T-helper 2 cell (primary cell): ENCODE measurements at places on chromosomes 12 and 14.

DNA sequence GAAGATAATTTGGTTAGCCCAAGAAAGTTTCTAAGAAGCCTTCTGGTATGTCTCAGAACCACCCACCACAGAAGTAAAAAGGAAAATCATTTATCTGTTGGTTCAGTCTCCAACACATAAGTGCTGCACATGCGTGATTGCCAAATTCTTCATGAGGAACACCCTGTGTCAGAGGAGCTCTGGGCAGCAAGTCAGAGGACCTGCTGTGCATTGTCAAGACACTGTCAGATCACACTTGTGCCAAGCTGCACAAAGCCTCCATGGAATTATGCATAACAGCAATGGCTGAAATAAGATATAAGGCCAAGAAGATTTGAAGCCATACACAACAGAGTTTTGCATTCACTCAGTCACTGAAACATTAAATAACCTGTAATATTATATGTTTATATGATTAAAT, 1304.7 kb upstream of the FLRT2 start:
- no peak for DNase-seq

- DNase-seq, result no peak
These were observed 102.3 kb downstream of the TRMT5 start for GRCh38 chr14:60878536-60878935.

DNA sequence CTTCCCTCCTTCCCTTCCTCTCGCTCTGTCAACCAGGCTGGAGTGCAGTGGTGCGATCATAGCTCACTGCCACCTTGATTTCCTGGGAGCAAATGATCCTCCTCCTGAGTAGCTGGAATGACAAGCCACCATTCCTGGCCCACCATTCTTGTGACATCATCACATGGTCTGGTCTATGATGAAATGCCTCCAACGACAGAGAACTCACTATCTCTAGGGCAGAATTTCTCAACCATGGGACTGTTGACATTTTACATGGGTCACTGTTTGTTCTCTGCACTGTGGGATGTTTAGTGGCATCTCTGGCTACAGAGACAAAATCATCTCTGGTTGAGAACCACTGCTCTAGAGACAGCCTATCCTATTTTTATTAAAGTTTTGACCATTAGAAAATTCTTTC, 9.7 kb downstream of the VRK1 start:
- no peak for DNase-seq

DNA sequence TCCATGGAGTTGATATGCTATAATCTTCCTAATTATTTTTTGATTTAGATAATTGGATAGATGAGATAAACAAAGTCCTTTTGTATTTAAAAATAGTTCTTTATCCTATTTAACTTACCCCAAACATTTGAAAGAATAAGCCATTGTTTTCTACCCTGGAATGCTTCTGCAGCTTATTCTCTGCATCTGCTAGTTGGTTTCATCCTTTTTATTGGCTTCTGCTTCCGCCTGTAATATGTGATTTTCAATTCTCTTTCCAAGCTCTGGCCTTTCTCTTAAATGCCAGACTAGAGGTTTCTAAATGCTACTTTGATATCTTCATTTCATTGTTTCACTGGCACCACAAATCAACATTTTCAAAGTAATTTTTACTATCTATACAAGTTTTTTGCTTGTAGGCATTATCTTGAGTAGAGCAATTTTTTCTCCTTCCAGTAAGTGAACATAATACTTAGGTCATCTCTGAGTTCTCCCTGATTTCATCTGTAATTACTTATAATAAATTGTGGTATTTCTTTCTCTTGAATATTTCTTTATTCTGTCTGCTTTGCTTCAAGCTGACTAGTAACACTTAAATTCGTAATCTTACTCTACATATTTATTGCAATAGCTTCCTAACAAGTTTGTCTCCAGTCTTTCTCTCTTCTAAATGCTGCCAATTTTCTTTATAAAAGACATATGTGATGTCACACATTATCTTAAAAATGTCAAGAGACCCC, 958.4 kb downstream of the SLC6A15 start:
- no peak for DNase-seq

- no peak for DNase-seq
These were observed 981.4 kb downstream of the FSCB start for GRCh38 chr14:43525658-43526057.

DNA sequence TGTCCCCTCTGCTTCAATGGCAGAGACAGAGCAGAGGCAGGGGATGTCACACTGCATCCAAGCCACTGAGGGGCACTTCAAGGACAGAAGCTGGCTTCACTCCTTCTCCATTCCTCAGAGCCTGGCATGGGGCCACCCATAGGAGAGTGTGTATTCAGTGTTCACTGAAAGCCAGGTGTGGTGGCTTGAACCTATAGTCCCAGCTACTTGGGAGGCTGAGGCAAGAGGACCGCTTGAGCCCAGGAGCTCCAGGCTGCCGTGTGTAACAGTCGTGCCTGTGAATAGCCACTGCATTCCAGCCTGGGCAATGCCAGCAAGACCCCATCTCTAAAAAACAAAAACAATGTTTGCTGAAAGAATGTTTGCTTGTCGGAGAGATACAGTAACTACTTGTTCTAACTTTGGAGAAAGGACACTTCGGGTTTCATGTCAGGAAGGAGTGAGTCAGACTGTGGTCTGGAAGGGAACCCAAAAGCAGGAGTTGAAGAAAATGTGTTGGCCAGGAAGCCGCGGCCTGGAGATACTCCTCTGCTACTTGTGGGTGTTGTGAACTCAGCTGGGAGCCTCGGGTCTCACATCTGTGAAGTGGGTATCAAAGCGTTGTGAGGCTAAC, 43.4 kb downstream of the ELK3 start:
- peak; percentile 78 for DNase-seq

- DNase-seq, result no peak
These were observed 38.4 kb upstream of the FGD4 start for GRCh38 chr12:32360956-32361355.

DNA sequence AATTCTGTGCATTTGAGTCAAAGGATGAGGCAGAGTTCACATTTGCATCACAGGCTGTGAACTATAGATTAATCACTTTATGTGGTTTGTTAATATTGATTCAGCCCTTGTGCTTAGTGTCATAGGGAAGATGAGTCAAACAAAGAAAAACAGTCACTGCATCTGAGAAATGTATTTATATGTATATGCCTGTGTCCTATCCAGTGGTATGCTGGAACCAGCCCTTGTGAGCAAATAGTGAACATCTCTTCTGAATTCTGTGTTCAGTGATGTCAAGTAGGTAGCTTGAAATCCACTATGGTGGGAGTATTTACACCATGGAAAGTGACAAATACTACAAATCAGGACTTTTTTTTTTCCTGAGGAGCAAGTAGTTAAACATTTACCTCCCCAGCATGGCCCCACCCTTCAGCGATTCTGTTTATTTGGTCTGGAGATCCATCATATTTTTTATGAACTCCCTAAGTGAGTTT, 128.5 kb downstream of the HMGA2 start:
- no peak for DNase-seq

DNA sequence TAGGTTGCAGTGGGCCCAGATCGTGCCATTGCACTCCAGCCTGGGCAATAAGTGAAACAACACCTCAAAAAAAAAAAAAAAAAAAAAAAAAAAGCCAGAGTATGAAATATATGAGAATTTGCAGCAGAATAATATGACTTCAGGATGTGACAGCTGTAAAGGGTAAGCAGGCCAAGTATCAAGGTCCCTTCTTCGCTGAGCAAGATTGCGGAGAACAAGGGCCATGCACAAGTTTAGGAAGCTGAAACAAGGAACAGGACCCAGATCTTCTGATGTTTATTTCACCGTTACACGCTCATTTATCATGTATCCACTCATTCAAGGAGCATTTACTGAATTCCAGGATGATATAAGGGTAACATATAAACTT, 659 bp upstream of the FOXJ2 start:
- no peak for DNase-seq

DNA sequence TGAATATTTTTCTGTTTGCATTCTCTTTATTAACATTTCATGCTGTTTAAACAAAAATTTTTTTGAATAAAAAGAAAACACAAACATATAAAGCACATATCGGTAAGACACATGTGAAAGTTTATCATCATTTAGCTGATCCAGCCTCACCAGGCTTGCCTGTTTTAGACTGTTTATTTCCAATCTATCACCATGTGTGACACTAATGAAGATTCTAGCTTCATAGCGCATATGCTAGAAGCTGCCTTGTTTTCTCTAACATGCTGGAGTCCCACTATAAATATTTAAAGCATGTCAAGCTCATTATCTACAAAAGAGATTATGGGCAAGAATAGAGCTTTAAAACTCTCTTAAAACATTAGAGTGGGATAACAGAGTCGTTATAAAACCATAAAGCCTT, 25.4 kb upstream of the ADAMTS20 start:
- DNase-seq, result no peak

GRCh38 chr12:116366824-116367223, 89.3 kb upstream of the MED13L start:
- no peak for DNase-seq

DNA sequence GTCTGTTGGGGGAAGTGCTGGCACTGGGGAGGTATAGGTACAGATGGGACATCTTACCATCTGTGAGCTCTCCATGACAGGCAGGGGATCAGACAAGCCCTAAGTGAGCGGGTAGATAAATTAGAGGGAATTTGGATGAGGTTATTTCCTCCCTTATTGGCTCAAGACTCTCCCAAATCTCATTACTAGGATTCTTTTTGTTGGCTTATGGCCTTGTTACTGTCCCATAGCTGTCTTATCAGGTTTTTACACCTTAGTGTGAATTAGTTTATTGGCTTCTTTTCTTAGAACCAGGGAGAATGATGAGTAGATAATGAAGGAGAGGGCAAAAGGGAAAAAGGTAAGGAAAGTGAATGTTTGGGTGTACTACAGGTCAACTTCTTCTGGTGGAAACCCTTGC, 191.1 kb upstream of the PRICKLE1 start:
- no peak for DNase-seq

- no peak for DNase-seq
These were observed 167.9 kb downstream of the PAX9 start for GRCh38 chr14:36829547-36829946.

DNA sequence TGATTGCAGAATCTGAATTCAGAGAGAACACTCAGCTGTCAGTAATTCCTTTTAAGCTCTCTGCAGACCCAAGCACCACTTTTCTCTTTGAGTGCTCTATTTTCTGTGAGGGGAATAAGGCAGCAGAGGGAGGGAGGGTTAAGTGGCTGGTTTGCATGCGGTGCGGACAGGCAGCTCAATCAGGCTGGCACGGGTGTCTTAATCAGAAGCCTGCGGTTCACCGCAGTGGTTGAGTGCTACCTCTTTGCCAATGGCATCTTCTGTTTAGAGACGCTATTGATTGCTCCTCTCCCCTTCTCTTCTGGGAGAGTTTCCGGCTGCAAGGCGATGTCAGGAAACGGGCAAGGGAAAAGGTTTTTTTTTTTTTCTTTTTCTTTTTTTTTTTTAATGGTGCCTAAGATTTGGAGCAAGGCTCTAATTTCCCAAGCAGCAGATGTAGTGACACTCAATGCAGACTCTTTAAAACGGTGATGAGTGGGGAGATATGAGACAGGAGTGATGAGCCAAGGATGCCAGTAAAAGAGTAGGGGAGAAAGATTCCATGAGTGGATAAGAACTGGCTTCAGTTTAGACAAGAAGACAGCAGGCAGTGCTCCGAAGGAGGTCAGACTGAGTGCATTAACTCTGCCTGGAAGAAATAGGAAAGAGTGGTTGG, 533.7 kb upstream of the SEL1L start:
- no peak for DNase-seq

GRCh38 chr12:100963381-100963780, 168.8 kb downstream of the ANO4 start:
- no peak for DNase-seq

DNA sequence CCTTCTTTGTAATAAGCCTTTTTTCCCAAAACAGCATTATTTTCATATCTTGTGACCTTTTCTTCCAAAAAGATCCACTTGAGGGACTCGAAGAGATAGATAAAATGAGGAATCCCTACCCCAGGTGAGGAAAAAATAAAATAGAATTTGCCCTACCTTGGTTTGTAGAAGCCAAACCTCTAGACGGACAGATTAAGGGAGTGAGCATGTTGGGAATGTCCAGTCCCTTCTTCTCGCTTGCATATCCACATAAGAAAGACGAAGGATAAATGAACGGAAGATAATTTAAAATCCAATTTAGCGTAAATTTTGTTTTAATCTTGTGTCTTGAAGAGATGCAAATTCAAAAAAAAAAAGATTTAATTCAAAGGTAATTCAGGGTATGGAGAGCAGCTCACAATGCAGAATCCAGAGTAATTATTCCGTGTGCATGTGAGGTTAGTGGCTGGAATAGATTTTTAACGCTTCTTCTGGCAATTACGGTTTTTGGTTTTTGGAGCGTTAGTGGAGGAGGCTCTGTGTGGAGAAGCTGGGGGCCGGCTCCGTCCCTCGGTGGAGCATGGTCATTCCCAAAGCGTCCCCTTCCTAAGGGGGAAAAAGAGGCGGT, 1.5 kb downstream of the GRIN2B start:
- no peak for DNase-seq

- no peak for DNase-seq
These were observed 43.0 kb downstream of the SPRING1 start for GRCh38 chr12:116694653-116695463.

GRCh38 chr12:106118-106591, 39.6 kb downstream of the IQSEC3 start:
- DNase-seq, result no peak

DNA sequence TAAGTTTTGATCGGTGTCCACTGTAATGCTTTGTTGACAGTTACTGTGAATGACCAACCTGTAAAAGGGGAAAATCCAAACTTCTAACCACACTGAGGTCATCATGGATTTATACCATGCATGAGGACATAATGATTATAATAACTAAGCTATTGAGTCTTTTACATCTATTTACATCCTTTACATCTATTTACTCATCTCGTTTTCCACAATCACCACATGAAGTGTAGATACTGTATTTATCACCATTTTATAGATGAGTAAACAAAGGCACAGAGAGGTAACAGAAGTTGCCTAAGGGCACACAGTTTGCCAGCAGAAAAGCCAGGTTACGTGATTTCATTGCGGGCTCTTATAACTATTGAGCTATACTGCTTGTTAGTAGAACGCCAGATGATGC, 27.9 kb upstream of the EID3 start:
- no peak for DNase-seq

DNA sequence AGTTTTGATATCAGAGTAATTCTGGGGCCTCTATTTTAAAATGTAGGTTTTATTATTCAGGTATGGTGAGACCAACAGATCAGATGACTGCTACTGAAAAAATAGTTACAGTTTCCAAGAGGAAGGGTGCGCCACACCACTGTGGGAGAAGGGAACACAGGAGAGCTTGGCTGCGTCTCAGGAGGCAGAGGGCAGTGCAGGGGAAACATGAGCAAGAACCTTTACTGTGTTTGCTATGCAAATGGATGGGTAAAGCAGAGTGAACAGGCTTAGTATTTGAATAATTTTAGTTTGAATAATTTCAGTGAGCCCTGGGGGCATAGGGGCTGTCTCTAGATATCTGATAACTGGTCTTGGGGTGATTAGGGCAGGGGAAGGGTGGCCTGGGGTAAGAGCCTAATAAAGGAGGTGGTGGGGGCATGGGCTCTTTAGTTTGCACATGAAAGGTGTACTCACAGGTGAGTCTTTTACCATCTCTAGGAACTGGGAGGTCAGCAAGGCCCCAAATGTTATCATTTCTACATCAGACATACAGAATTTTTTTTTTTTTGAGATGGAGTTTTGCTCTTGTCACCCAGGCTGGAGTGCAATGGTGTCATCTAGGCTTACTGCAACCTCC, 196.8 kb upstream of the NEDD1 start:
- DNase-seq, result no peak
